BJ (cell line): ENCODE measurements at places on chromosomes 7 and 10.

DNA sequence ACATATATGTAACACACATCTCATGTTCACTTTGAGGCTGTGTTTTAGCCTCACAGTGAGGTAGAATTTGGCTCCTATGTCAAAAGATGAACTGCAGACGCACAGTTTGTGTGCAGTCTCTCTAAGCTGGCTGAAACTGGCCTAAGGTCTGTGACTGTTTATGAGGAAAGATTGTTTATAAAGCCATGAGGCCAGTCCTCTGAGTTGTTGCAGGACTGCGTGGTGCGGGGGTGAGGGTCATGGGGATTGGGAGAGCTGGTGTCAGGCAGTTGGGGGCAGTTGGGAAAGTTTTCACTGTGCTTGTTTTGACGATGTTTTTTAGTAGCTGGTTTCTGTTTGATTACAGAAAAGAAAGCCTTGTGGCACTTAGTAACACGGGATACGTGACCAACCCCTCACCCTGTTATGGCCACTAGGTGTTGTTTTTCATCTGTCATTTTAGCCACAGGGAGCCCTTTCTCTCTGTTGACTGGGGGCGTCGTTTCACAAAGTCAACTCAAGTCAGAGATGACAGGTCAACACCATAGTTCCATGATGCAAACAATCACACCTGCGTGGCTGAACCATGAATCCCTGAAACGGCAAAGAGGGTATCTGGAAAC, 310.9 kb downstream of the CCDC3 start:
- no peak for DNase-seq

GRCh38 chr10:77863446-77863845, 63.1 kb downstream of the DLG5 start:
- no peak for DNase-seq

DNA sequence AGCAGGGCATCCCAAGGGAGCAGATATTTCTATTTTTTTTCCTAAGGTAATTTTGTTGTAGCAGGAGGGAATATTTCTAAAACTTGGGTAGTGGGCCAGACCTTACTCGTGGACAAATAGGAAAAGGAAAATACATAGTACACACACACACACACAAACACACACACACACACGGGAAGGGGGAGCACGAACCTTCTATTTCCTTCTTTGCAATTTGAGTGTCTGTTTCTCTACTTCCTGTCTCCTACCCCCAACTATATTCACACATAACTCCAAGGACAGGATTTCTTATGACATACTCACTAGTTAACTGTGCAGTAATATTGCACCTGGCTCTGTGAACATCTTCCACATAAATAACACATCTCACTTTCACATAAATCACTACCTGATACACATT, 4.4 kb downstream of the LDB1 start:
- DNase-seq = no peak

GRCh38 chr10:6072215-6072934, 10.2 kb upstream of the IL2RA start:
- no peak for DNase-seq

- DNase-seq = no peak
These were observed 12.3 kb downstream of the SH3PXD2A start for GRCh38 chr10:103843045-103843444.

GRCh38 chr10:86071758-86072157, 294.8 kb downstream of the GRID1 start:
- no peak for DNase-seq

GRCh38 chr7:128458956-128459355, 3.3 kb downstream of the HILPDA start:
- DNase-seq = no peak
